ENCODE measurements at places on chromosomes 1 and 21.

DNA sequence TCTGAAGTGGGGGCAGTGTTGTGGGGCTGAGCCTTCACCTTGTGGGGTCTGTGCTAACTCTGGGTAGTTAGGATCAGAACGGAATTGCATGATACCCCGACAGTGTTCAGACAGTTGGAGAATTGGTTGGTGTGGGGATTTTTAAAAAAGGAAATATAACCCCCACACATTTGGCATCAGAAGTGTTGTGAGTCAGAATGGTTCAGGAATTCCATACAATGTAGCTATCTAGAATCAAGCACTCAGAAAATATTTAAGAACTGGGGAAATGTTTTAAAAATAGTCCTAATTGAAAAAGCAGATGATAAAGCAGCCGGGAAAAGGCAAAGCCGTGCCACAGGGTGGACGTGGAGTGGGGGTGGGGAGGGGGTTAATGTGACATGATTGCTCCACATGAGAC, 6.5 kb upstream of the S100A7 start:
- no peak for DNase-seq

GRCh38 chr21:36045993-36046392, 14.3 kb downstream of the SETD4 start:
- DNase-seq, result no peak

DNA sequence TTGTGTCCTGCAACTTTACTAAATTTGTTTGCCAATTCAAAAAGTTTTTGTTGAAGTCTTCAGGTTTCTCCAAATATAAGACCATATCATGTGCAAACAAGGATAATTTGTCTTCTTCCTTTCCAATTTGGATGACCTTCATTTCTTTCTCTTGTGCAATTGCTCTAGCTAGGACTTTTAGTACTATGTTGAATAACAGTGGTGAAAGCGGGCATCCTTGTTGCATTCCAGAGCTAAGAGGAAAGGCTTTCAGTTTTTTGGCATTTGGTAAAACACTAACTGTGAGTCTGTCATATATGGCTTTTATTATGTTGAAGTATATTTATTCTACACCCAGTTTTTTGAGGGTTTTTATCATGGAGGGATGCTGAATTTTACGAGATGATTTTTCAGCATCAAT, 630.0 kb upstream of the ADGRL2 start:
- no peak for DNase-seq

DNA sequence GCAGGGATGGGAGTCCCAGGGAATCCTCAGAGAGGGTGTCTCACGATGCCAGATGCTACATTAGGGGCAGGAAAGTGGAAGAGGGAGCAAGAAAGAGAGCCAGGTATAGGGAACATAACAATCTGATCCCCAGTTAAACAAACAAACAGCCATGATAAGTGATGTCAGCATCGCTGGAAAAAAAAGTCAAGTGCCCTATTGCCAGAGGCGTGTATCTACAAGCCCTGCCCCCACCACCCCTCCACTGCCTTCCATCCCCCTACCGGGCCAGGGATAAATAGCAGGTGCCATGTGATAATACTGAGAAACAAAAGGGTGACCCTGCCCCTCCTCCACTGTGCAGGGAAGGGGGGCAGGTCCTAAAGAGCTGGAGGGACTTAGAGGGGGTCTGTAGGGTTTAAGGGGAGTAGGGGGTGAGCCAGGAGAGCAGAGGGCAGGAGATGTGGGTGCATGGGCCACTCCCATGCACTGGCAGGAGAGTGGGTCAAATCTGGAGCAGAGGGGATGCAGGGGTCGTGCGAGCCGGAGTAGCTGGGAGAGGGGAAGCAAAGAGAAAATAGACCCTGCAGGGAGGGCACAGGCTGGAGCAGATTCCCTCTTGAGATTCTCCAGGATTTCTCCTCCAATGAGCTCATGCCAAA, 3.4 kb downstream of the SLC26A9 start:
- DNase-seq, result no peak

DNA sequence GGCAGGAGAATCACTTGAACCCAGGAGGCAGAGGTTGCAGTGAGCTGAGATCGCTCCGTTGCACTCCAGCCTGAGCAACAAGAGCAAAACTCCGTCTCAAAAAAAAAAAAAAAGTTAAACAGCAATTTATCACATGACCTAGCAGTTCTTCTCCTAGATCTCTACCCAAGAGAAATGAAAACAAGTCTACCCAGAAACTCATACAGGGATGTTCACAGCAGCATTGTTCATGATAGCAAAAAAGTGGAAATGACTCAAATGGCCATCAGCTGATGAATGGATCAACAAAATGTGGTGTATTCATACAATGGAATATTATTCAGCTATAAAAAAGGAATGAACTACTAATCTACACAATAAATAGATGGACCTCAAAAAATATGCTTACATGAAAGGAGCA, 12.2 kb upstream of the ID3 start:
- DNase-seq, result no peak

DNA sequence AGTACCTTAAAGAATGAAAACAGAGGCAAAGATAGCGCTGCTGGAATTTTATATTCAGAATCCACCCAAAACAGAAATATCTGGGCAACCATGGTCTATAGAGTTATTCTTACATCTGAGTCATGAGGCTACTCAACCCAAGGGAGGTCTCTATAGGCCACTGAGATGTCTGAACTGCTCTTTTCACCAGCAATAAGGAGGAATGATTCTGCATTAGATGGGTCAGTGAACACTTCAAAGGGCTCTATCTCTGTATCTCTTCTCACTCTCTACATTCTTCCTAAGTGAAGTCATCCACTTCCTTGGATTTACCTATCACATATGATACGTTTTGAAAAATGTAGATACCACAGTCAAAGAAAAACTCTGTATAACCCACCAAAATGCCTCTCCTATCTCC, 90.2 kb upstream of the NGF start:
- no peak for DNase-seq

- DNase-seq, result peak; percentile 51
Observed at GRCh38 chr21:44748621-44749020, 37.2 kb upstream of the TSPEAR start.

- no peak for DNase-seq
Observed at GRCh38 chr1:47932743-47933142, 64.4 kb downstream of the TRABD2B start.

DNA sequence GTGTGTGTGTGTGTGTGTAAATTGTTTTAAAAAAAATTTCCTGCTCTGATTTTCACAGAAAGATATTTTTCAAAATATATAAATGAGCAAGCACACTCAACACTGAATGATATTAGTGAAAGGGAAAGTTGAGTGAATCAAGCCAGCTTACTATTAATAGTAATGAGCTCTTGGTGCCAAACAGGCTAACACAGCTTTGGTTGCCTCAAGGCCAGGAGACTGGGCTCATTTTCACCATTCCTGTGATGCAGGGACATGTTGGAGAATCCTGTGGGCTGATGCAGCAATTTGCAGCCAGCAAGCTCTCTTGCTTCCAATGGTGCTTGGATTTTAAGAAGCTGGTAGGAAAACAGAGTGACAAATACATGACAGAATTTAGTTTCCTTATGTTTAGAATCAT, 30.2 kb downstream of the PLA2G4A start:
- DNase-seq, result no peak

- DNase-seq, result peak; percentile 70
Observed at GRCh38 chr1:8373581-8374241, 55.8 kb downstream of the SLC45A1 start.

DNA sequence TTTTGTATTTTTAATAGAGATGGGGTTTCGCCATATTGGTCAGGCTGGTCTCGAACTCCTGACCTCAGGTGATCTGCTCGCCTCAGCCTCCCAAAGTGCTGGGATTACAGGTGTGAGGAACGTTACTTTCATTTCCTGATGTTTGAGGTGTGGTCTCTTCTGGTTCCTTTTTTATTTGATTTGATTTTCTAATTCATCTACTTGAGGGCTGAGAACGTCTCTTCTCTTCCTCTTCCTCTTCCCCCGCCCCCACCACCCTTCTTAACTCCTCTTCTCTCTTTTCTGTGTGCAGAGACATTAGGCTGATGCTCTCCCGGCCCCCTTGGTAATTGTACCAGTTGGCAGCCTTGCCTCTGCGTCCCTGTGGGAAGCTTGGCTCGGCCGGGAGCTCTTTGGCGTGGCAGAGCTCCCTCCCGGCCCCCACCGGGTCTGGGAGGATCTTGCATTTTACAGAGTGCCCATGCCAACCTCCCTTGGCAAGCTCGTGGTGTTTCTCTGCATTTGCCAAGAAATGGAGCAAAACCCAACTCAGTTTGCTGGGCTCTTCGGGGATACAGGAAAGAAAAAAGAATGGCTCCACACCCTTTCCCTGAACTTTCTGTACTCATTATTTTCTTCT, 19.9 kb downstream of the CRYAA start:
- DNase-seq, result no peak

GRCh38 chr1:231970684-231971083, 344.1 kb downstream of the DISC1 start:
- DNase-seq, result no peak

- DNase-seq, result no peak
Observed at GRCh38 chr1:228404107-228404720, 2.4 kb downstream of the TRIM11 start.

DNA sequence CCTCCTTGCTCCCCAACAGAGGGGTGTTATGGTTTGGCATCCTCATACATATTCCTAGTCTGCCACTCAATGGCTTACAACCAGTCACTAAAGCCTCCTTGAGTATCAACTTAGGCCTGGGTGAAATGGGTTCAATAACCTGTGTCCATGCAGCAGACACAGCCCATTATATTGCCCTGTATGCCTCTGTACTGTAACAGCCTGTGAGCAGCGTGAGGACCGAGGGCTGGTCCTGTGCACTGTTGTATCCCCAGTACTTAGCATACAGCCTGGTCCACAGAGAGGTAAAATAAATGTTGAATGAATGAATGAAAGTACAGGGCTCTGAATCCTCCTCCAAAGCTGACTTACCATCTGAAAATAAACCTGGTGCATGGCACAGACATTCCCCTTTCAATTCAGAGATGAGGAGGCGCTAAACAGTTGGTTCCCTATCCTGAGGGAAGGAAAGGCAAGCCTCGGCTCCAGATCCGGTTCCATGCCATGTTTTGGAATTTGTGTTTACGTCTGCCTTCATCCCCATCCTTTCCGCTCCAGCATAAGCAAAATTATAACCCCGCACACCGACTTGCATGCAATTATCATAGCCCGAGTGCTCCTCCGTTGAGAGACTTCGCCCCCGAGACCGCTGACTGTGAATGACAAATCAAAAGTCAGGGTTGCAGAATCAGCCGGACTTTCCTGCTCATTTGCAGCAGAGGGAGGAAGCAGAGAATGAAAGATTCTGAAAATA, 45.0 kb upstream of the DNAJC6 start:
- no peak for DNase-seq

DNA sequence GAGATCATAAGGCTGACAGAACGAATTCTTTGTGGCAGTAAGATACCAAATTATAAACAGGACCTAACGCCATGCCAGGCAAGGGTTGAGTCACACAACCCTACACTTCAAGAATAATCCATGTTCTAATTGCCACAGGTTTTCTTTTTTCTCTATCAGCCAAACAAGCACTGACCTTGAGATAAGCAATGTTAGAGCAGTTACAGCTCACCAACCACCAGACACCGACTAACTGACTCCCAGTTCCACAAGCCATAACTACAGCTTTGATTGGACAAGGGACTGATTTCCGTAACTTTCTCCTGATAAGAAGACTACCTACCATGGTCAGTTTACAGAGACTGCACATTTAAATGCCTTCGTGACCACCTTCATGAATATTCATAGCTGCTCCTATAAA, 149.6 kb downstream of the PTPRU start:
- DNase-seq, result no peak

- no peak for DNase-seq
Observed at GRCh38 chr1:78231894-78232293, 186.1 kb downstream of the GIPC2 start.

DNA sequence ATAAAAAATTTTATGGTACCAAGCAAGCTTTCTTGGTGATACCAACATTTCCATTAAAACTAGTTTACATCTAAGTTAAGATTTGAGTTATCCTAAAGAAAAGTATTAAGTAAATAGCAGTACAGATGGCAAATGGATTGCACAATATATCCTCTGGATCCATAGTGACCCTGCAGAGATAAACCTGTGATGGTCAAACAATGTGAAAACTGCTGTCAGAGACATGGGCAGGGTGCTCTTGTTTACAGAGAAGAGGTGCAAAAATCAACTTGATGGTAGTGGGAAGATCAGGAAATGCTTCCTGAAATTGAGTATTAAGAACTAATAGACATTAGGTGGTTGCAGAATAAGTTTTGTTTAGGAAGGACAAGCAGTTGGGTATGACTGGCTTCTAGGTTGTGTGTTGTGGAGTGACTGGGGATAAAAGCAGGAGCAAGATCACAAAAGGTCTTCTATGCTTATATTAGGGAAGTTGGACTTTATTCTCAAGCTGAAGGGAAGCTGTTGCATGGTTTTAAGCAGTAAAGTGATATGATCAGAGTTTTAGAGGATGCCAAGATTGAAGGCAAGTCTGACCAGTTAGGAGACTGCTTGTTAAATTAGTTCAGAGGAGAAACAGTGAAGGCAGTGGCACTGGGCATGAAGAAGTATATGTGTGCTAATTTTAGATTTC, 9.9 kb downstream of the TTC3 start:
- DNase-seq, result no peak

GRCh38 chr1:36232212-36233095, 8.2 kb downstream of the THRAP3 start:
- no peak for DNase-seq

DNA sequence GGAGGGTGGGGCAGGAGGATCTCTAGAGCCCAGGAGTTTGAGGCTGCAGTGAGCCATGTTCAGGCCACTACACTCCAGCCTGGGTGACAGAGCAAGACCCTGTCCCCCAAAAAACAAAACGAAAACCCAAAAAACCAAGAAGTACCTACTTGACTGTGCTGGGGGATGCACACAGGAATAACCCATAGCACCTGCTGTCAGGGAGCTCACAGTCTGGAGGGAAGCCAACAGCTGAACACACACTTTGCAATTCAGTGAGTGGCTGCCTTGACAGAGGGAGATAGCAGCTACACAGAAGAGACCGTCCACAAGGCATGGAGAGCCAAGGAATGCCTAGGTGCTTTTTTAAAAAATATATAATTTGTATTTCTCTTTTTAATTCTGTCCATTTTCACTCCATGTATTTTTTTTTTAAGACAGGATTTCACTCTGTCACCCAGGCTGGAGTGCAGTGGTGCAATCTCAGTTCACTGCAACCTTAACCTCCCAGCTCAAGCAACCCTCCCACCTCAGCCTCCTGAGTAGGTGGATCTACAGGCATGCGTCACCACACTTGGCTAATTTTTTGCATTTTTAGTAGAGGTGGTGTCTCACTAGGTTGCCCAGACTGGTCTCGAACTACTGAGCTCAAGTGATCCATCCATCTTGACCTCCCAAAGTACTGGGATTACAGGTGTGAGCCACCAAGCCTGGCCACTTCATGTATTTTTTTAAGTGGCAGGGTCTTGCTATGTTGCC, 68.7 kb downstream of the NID1 start:
- no peak for DNase-seq

GRCh38 chr1:37035796-37036666, 1.7 kb upstream of the GRIK3 start:
- DNase-seq, result peak; percentile 30

GRCh38 chr1:156257711-156258110, 9.9 kb upstream of the PAQR6 start:
- no peak for DNase-seq

- DNase-seq, result no peak
Observed at GRCh38 chr1:93988634-93989350, 79.6 kb upstream of the GCLM start.

- no peak for DNase-seq
Observed at GRCh38 chr21:46211786-46212720, 16.5 kb downstream of the LSS start.

- no peak for DNase-seq
Observed at GRCh38 chr1:2294033-2294724, 66.1 kb downstream of the SKI start.

GRCh38 chr1:85225624-85226380, 25.0 kb upstream of the SYDE2 start:
- DNase-seq, result no peak
